ENCODE measurements at places on chromosomes 12 and 14. TPM values are rescaled to one million over a fixed set of nuclear protein-coding genes. Genes with fewer than 3 reads are reported as not detected.

GRCh38 chr14:51652168-51653078, 713 bp downstream of the FRMD6 start:
- peak; percentile 23 for DNase-seq

DNA sequence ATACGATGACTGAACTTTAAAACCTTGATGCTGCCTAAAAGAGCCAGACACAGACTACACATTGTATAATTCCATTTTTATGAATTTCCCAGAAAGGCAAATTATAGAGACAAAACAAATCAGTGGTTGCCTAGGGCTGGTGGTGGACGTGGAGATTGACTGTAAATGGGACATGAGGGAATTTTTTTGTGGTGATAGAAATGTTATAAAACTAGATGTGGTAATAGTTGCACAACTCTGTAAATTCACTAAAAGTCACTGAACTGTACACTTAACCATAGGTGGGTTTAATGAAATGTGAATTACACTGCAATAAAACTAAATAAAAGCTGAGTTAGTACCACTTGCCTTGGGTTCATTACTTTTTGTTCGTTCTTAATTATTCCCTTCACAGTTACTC, 72.1 kb downstream of the PLEKHA5 start:
- DNase-seq: no peak

Gene CLEC1A
- not detected for total RNA-seq

GRCh38 chr14:89915114-89915878, 39.2 kb downstream of the EFCAB11 start:
- peak; percentile 64 for DNase-seq

- DNase-seq: no peak
These were observed 16.5 kb upstream of the NOXRED1 start for GRCh38 chr14:77439861-77440260.

DNA sequence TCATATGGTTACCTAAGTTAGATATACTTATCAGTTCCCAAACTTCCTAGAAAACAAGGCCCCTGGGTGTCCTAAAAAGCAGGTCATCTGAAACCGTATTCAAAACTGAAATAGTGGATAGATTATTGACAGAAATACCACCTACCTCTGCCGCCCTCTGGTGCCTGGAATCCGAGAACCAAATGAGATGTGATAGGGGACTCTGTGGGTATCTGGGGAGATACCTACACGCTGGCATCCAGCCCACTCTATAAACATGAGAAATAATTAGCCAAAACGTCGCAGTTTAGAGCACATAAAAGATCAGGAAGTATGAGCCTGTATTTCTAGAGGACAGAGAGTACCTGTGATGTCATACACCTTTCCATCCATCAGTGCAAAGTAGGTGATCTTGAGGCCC, 4.4 kb downstream of the ORMDL2 start:
- no peak for DNase-seq

GRCh38 chr12:47894068-47894467, 10.7 kb downstream of the VDR start:
- DNase-seq: no peak

Gene HSPB8
- not detected for total RNA-seq

DNA sequence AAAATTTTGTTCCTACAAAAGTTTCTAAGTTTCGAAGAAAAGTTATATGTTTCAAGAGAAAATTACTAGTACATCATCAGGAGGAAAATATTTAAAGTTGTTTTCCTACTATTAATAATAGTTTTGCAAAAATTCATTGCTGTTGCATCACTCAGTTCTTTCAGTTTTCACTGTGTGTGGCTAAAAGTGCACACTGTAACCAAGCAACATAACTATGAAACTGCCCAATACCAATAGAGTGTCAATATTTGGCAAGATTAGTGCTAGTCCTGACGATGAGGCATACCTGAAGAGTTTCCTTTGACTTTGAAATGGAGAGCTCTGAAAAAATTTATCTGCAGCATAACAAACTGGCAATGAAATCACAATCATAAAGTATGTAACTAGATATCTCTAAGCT, 194.3 kb downstream of the CPNE8 start:
- DNase-seq: no peak

DNA sequence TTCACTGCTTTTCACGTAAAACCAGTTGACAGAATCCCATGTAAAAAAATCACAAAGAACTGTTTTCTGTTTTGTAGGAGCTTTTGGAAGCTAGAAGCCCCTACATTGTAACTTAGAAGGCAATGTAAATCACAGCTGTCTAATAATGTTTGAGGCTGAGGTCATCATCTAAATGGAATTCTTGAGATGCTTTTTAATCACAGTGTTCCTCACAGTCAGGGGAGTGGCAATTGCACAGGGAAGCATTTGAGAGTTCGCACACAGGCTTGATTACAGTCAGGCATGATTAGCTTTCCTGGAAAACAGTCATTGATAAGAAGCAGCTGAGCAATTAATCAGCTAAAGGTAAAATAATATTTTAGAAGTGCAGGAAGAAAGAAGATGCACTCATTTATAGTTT, 2.9 kb downstream of the SLC17A8 start:
- DNase-seq: no peak

DNA sequence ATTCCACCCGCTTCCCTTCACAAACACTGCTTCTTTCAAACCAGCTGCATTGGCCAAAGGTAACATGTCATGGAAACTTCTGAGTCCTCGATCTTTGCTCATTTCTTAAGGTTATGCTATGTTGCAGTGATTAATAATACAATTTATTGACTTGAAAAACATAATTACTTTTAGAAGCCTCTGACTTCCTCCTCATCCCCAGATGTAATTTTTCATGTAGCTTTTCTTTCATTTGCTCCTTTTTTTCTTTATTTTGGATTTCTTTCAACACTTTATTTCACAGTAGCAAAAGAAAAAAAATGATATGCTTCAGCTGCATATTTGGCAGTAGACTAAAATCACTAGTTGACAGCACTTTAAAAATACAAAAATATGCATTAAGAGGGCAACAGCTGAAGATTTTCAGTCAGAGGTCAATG, 116.2 kb downstream of the LRRIQ1 start:
- no peak for DNase-seq

Gene TAS2R8
- not detected for total RNA-seq

Gene CCDC85C
- total RNA-seq: 14.1 TPM

DNA sequence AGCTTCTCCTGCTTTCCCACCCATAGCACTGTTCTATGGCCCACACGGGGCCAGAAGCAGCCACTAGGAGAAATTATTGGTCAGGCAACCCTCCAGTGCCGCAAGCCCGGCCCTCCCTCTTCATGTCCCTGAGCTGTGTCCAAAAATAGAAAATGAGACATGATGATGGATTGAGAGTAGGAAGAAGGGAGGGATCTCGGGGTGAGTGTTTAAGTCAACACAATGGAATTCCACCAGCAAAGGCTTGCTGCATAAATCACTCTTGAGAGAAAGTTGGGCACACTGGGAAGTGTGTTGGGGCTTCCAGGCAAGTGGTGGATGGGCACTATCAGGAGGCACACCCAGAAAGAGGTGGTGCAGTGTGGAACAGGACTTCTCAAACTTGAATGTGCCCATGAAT, 94.2 kb downstream of the LLPH start:
- no peak for DNase-seq

Gene ADAM21
- total RNA-seq: not detected

Gene DLK1
- not detected for total RNA-seq

DNA sequence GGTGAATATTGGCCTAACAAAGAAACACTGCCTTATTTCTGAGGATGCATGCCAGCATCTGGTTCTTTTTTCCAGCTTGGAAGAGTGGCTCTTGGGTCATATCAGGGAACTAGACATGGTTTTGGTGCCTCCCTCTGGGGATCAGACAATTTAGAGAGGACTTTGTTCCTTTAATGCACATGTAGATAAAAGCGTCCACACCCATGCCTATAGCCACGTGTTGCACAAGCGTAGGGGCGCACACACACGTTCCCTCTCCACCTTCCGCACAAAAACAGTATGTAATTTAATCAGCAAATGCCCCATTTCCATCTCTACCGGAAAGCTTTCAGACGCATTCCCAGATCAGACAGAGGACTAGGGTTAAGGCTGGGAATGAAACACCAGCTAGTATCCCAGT, 61.7 kb upstream of the RIC8B start:
- DNase-seq: no peak

Gene CABP1
- not detected for total RNA-seq

- no peak for DNase-seq
These were observed 143.4 kb downstream of the KIF26A start for GRCh38 chr14:104281768-104282301.

DNA sequence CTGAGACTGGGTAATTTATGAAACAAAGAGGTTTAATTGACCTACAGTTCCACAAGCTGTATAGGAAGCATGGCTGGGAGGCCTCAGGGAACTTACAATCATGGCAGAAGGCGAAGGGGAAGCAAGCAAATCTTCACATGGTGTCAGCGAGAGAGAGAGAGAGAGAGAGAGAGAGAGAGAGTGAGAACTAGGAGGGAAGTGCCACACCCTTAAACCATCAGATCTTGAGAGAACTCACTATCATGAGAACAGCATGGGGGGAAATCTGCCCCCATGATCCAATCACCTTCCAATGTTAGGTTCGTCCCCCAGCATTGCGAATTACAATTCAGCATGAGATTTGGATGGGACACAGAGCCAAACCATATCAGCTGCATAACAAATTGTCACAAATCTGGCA, 96.7 kb downstream of the CHST11 start:
- no peak for DNase-seq

DNA sequence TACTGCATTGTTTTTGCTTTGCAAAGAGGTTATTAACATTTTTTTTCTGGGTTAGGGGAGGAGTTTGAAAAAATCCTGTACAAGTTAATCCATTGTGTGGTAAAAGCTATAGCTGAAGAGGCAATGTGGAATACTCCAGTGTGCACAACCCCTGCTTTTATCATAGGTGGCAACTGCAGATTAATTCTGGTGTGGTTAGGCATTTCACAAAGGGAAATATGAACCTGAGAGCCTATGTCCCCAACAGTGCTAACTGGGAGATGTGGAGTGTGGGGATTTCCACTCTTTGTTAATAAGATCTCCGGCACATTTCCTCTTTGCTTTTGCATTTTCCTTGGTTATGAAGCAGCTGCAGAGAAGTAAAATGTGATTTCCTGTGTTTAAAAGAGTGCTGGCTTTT, 33.6 kb downstream of the PRORP start:
- no peak for DNase-seq

Gene CDK2
- 17.5 TPM for total RNA-seq

Gene CCND2
- 150 TPM for total RNA-seq

- no peak for DNase-seq
These were observed 4.0 kb downstream of the ASCL4 start for GRCh38 chr12:107778383-107779025.

- DNase-seq: no peak
These were observed 17.6 kb downstream of the AGAP2 start for GRCh38 chr12:57720606-57721595.

Gene SCN8A
- total RNA-seq: 0.23 TPM

DNA sequence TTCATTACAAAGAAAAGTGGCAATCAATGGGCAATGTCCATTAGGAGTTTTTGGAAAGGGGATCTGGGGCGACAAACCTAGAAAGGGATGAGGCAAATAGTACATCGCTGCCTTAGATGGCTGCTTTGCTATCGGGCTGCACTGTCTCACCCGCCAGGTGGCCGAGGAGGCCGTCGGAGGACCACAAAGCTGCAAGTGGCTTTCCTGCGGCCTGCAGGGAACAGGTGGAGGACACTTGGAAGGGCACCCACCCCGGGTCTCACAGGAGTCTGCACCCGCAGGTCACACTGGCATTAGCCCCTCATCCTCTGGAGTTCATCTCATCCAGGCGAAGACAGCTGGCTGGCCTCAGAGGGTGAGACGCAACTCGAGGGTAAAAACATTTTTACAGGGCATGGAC, 1392.5 kb downstream of the AACS start:
- no peak for DNase-seq

Gene NKX2-8
- total RNA-seq: not detected

GRCh38 chr12:63955831-63956666, 111.5 kb downstream of the SRGAP1 start:
- DNase-seq: no peak

Gene SMOC1
- not detected for total RNA-seq

Gene SLC10A1
- not detected for total RNA-seq

DNA sequence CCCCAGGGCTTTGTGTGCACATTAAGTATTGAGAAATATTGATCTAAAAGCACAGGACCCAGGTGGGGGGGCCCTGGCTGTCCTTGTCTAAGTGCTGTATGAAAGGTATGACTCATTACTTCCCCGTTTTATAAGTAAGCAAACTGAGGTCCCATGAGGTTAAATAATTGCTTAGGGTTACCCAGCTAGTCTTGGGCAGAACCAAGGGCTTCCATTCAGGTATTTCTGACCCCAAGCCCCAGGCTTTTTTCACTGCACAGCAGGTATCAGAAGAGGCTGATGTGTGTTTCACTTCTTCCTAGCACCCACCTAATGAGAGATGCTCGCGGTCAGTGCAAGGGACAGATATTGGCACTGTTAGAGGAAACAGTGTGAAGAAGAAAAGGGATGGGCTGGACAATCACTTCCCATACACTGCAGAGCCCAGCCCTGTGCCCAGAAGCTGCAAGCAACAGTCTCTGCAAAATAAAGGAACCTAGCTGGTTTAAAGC, 4.7 kb upstream of the TC2N start:
- peak; percentile 25 for DNase-seq

Gene CAPZA3
- total RNA-seq: not detected

Gene INF2
- 93.1 TPM for total RNA-seq

- DNase-seq: no peak
These were observed 29.7 kb downstream of the PLEKHG3 start for GRCh38 chr14:64733899-64734298.

DNA sequence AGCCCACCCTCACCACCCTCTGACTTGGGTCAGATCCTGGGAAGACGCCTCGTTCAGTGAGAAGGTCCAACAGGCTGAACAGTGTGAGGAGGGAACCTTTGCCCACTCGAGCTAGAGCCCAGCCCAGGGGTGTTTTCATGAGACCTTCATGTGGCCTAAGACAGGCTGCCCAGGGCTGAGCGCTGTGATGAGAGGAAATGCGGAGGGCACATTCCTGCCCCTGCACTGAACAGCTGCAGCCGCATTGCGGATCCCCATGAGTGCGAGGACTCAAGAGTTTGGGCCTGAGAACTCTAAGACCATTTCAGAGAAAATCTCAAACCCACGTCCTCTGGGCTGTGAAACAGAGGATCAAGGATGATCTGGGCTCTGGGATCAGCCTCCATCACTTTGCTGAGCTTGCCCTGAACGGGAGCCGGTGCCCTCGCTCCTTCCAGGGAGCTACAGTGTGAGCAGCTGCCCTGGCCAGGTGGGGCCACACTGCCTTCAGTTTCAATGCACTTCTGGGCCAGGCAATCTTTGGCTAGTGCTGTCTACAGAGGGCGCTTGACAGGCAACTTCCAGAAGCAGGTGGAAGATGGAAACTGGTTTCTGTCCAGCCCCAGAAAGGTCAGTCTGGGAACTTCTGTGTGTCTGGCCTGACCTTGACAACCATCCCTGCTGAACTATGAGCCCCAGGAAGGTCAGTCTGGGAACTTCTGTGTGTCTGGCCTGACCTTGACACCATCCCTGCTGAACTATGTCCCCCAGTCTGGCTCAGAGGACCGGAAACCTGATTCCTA, 43.5 kb upstream of the P2RX7 start:
- DNase-seq: no peak
